ENCODE measurements at places on chromosomes 11 and 22.

- DNase-seq, result no peak
These were observed 88.5 kb downstream of the ARL14EP start for GRCh38 chr11:30411383-30411782.

DNA sequence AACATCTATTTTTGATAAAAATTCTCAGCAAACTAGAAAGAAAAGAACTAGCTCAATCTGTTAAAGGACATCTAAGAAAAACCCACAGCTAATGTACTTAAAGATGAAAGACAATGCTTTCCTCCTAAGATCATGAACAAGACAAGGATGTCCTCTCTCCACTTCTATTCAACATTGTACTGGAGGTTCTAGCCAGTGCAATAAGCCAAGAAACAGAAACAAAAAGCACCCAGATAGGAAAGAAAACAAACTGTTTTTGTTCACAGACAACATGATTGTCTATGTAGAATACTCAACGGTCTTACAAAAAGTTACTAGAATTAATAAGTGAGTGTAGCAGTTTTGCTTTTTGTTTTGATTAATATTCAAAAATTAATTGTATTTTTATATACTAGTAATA is 7.8 kb downstream of the CD3D start:
- DNase-seq, result no peak

DNA sequence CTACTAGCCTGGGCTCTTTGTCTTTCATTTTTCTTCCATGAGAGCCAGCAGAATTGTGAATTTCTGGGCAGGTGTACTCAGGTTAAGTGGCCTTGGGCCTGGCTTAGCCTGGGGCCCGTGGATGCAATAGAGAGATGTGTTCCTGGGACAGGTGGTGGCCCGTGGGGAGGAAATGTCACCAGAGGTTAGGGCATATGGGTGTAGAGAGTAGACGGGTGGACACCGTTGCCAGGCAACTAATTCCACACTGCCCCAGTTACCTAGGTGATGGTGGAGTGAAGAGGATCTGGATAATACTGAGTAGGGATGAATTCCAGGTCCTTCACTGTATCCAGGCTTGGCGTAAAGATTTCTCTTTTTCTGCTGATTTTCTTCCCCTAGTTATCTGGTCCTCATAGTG is 175.0 kb downstream of the INSC start:
- DNase-seq, result no peak

DNA sequence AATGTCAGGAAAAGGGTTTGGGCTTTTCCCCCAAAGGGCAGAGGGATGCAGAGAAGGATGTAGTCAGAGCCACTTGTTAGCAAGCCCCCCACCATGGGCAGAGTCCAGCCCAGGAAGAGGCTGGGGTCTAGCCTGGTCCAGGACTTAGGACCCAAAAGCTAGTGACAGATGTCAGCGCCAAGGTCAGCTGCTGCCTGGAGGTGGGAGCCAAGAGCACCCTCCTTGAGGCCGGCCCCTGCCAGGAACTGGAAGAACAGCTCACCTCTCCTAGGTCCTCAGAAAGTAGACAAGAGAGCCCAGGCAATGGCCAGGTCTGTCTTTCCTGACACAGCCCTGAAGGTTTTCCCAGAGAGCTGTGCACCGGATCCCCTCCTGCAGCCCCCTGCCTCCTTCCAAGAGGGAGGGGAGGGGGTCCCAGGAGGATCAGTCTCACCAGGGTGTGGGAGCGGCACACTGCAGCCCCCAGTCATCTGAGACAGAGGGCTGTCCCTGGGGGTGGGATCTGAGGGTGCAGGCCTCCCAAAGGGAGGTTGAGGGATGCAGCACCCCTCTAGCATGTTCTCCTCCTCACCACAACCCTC is 14.6 kb upstream of the ARHGEF17 start:
- no peak for DNase-seq

GRCh38 chr11:134613646-134614045 is 201.6 kb upstream of the B3GAT1 start:
- no peak for DNase-seq

GRCh38 chr11:76240666-76241065 is 34.4 kb upstream of the WNT11 start:
- DNase-seq, result no peak

GRCh38 chr11:48105096-48105990 is 111.3 kb upstream of the OR4B1 start:
- no peak for DNase-seq

DNA sequence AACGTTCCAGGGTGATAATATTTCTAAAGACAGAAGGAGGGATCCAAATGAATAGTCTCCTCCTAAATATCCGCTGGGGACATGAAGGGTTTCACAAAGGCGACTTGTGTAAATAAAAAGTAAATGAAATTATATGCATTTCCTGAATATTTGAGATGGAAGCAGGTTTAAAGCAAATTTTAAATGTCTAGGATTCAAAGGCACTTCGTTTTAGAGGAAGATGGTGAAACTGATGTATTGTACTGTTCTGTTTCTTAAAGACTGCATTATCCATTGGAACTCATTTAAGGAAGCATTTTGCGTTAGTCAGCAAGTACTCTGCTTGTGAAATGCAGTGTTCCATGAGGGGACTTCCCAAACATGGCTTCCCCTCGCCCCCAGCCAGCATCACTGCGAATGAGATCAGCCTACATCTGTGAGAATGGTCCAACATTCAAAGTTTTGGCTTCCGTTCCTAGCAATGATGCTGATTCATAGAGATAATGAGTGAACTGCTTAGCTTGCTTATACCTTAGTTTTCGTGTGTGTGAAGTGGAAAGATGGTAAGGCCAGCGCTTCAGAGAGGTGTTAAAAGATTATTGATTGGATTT is 1.5 kb downstream of the RAB39A start:
- DNase-seq, result peak; percentile 42

GRCh38 chr11:76598426-76598839 is 72.1 kb downstream of the LRRC32 start:
- DNase-seq, result peak; percentile 44

GRCh38 chr11:34613015-34613414 is 7.9 kb upstream of the EHF start:
- no peak for DNase-seq

DNA sequence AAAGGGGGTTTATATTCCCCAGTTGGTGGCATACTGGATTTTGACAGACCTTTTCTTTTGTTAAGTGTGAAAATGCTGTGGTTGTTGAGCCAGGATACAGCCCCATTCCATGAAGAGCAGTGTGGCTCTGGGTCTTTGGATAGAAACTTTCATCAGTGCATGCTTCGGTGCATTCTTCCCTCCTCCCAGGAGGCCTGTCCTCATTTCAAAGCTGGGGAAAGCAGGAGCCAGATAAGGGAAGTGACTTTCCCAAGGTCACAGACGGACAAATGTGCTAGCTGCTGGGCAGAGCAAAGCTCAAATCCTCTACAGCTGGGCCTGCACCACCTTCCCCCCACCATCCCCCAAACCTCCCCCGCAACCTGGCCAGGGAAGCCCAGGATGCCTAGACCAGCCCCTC is 184.5 kb upstream of the NTM start:
- no peak for DNase-seq

- DNase-seq, result no peak
These were observed 28.5 kb downstream of the AMPD3 start for GRCh38 chr11:10483584-10483983.

Data from activated CD4-positive, alpha-beta memory T cell treated with anti-CD3 and anti-CD28 coated beads for 36 hours (primary cell).